Progenitor cell of endocrine pancreas (in vitro differentiated cells): ENCODE measurements at places on chromosomes 7 and 10. TPM values are rescaled to one million over a fixed set of nuclear protein-coding genes. Genes with fewer than 3 reads are reported as not detected.

Gene ASAH2B
- 7.2 and 8.6 TPM in 2 replicates for total RNA-seq

- DNase-seq, result no peak
Observed at GRCh38 chr10:64426745-64427144, 905.5 kb downstream of the REEP3 start.

GRCh38 chr7:83921941-83922607, 272.5 kb downstream of the SEMA3A start:
- no peak for DNase-seq

GRCh38 chr10:84424731-84425167, 96.4 kb downstream of the CCSER2 start:
- no peak for DNase-seq

GRCh38 chr10:126111516-126111915, 215.2 kb downstream of the FANK1 start:
- DNase-seq, result no peak

DNA sequence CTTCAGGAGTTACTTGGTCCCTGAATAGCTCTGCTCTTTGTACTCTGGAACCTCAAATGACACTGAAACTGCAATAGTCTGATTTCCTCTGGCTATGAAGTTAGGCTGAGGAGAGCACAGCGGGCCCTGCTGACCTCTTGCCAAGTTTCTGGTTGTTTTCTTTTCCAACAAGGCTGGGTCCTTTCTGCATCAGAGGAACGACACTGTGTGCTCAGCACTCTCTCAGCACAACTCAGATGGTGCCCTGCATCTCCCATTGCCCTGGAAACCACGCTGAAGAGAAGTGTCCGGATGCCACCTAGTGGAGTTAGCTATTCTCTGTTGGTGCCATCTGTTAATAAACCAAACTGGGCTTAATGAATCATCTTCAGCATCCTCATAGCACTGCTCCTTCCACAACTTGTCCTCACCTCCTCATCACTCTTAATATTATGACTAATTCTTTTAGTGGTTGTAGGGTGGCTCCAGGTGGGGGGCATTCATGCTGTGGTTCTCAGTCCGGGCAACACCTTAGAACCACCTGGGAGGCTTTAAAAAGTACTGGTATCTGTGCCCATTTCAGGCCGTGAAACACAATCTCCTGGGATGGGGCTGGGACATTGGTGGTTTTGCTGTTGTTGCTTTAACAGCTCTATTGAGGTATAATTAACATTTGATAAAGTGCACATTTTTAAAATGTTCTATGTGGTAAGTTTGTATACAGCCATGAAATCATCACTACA, 8.2 kb upstream of the EFCAB10 start:
- DNase-seq, result no peak

GRCh38 chr7:18900803-18901202, 216.6 kb downstream of the TWIST1 start:
- no peak for DNase-seq

Gene STMP1
- 63.3 and 64.0 TPM in 2 replicates for total RNA-seq

GRCh38 chr7:136086712-136087111, 109.6 kb upstream of the MTPN start:
- DNase-seq, result no peak

- no peak for DNase-seq
Observed at GRCh38 chr10:5466451-5467206, 32.7 kb downstream of the CALML5 start.

Gene SPRN
- 0.12 TPM in 1 of 2 replicates, not detected in the other for total RNA-seq

Gene C10orf88
- 13.5 and 14.7 TPM in 2 replicates for total RNA-seq

Gene HOXA11
- total RNA-seq, result not detected in 2 replicates

GRCh38 chr7:113804475-113805095, 114.2 kb downstream of the PPP1R3A start:
- no peak for DNase-seq

- DNase-seq, result no peak
Observed at GRCh38 chr7:2572101-2572842, 13.5 kb downstream of the IQCE start.

- DNase-seq, result no peak
Observed at GRCh38 chr7:82428186-82428961, 15.2 kb downstream of the CACNA2D1 start.

Gene CDHR3
- 15.7 and 21.5 TPM in 2 replicates for total RNA-seq

- DNase-seq, result no peak
Observed at GRCh38 chr10:32073659-32074058, 17.4 kb upstream of the KIF5B start.

Gene ITIH5
- 1.5 and 2.3 TPM in 2 replicates for total RNA-seq

- no peak for DNase-seq
Observed at GRCh38 chr7:88432301-88432700, 125.6 kb upstream of the STEAP4 start.

- DNase-seq, result no peak
Observed at GRCh38 chr10:62778125-62778524, 26.4 kb upstream of the ADO start.

Gene PRPS1L1
- total RNA-seq, result not detected in 2 replicates

GRCh38 chr7:29146888-29147609, 712 bp upstream of the CPVL start:
- no peak for DNase-seq

- DNase-seq, result no peak
Observed at GRCh38 chr7:999941-1000935, 17.3 kb downstream of the CYP2W1 start.
